NCI-H2081 treated with DMSO at 0.1 percent for 48 hours (cell line): ENCODE measurements at places on chromosomes 13 and 19.

DNA sequence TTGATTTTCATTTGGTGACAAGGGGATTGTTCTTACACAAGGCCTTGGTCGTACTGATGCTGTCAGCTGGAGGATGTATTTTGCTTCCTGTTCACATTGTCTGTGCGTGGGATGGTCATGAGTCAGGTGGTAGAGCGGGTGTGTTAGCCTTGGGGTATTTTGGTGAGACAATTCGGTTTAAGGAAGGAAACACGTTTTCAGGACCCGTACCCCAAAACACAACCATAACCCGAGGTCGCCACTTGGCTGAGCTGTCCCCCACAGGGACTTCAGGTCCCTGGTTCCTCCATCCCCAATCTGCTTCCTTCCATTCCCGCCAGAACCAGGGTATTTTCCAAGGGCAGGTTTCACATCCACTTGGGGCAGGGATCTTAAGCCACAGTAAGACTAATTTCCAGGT, 15.0 kb downstream of the MYO9B start:
- DNase-seq, result no peak

- DNase-seq, result no peak
Observed at GRCh38 chr19:12199757-12200419, 37.0 kb downstream of the ZNF136 start.

- DNase-seq, result no peak
Observed at GRCh38 chr19:8938576-8938975, 71.6 kb downstream of the MUC16 start.

DNA sequence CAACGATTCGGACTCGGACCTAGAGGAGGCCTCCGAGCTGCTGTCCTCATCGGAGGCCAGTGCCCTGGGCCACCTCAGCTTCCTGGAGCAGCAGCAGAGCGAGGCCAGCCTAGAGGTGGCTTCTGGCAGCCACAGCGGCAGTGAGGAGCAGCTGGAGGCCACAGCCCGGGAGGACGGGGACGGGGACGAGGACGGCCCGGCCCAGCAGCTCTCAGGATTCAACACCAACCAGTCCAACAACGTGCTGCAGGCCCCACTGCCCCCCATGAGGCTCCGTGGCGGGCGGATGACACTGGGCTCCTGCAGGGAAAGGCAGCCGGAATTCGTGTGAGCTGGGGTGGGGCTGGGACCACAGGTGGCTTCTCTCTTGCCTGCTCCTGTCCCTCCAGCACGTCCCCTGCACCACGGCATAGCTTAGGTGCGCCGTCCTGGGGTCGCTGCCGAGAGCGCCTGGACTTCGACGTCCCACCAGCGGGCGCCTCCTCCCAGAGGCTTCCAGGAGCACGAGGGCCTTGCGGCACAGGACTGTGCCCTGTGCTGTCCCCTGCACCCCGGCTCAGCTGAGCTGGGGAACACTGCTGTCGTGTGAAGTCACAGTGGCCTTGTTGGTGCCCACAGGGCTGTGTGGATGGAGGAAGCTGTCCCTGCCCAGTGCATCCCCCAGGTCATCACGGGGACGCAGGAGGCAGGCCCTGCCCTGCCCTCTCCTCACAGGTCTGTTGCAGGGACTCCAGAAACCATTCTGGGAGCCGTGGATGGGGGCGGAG, 9.3 kb downstream of the POLR2E start:
- no peak for DNase-seq

GRCh38 chr19:13699786-13700185, 64.5 kb upstream of the MRI1 start:
- DNase-seq, result no peak

DNA sequence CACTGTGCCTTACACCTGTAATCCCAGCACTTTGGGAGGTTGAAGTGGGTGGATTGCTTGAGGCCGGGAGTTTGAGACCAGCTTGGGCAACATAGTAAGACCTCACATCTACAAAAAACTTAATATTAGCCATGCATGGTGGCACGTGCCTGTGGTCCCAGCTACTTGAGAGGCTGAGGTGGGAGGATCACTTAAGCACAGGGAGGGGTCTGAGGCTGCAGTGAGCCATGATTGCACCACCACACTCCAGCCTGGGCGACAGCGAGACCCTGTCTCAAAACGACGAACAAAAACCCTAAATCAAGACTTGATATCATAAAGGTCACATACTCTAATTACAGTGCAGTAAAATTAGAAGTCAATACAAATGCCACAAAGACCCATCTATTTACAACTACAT, 17.4 kb downstream of the SLC7A9 start:
- DNase-seq, result no peak

DNA sequence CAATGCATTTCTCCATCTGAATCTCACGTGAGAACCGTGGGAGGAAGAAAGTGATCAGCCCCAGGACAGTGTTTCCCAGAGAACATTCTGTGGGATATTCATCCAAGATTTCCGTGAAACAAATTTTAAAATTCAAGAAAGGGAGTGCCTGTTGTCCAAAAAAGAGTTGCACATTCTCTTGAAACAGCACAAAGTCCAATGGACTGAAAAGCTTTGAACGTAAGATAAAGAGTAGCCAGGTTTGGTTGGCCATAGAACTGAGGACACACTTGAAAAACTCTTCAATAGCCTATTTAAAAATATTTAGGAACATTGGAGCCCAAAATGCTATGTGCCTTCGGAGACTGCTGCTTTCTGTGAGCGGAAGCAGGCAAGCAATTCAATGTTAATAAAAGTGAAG, 353.9 kb downstream of the MYO16 start:
- no peak for DNase-seq

- no peak for DNase-seq
Observed at GRCh38 chr13:106942563-106942962, 374.6 kb upstream of the ARGLU1 start.

GRCh38 chr19:29889702-29890101, 52.3 kb upstream of the URI1 start:
- DNase-seq, result no peak

- DNase-seq, result no peak
Observed at GRCh38 chr13:47829690-47830089, 171.4 kb downstream of the SUCLA2 start.

DNA sequence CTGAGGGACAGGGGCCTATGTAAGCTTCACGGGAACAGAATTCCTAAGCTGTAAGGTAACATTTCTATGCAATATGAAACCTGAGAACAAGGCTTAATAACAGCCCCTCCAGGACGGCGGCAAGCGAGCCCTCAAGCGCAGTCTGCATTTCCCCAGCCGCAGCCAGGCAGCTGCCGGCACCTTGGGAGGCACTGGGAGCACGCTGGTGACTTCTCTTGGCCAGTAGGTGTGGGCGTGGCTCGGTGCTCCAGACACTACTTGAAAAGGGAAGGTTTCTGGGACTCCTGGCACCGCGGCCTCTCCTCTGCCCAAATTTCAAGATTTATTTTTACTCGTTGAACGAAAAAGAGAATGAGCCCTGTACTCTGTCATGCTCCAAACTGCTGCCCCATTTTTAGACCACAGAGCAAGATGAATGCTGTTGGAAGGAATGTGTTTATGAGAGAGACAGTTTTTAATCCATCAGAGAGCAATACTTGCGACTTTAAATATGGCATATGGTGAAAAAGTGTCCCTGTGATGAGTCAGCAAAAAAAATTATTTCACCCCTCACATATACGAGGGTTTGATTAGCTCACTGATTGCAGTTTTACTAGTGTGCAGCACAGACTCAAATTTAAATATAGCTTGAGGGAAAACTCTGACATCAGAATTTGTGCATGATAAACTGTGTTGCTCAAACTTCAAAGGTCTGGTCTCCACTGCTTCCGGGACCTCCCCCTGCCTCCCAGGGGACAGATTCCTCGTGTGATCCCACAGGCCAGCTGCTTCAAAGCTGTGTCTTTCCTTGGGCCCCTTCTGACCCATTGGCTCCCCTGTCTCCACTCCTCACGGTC, 81.2 kb downstream of the COL4A2 start:
- DNase-seq, result no peak

GRCh38 chr13:63086286-63086685, 1670.6 kb upstream of the PCDH20 start:
- no peak for DNase-seq

GRCh38 chr19:52689843-52690368, 44.9 kb downstream of the ZNF611 start:
- DNase-seq, result no peak

- no peak for DNase-seq
Observed at GRCh38 chr13:33125821-33126570, 109.8 kb downstream of the KL start.

- DNase-seq, result no peak
Observed at GRCh38 chr19:4446704-4447200, 10.8 kb downstream of the UBXN6 start.

DNA sequence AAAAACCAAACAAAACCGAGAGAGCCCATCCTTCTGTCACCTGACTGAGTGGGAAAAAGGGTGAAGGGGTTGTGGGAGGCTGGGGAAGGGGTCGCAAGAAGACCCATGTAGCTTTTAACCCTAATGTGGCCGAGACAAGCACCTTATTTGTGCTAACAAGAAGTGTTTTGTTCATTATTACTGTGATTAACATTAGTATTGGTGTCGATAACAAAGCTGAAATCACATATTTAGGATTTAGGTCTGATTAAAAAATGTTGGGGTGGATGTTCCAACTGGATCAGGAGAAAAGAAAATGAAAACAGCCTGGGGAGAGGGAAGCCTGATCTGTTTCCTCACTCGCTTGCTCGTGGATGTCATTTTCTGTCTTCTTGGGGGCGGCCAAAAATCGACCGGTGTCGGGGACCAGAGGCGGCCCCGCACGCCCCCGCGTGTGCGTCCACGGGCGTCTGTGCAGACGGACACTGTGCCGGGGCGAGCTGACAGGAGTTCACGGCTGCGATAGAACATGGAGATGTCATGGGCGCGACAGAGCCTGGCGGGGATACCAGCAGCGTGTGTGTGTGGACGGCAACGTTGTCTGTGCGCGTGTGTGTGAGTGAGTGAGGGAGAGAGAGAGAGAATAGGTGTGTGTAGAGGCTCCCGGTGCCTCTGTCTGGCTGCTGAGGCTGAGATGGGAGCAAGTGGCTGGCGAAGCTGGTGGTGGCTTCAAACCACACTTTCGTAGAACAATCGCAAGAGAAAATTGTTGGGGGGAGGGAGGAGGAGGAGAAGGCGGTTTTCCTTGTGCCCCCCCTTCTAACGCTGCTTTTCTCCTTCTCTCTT, 29.1 kb downstream of the NFIX start:
- no peak for DNase-seq

- DNase-seq, result no peak
Observed at GRCh38 chr13:75359266-75359665, 122.7 kb downstream of the TBC1D4 start.

GRCh38 chr19:49193822-49194394, 36.3 kb downstream of the TRPM4 start:
- DNase-seq, result no peak

- no peak for DNase-seq
Observed at GRCh38 chr19:33289261-33289660, 13.1 kb downstream of the CEBPA start.

GRCh38 chr19:804419-805165, 7.3 kb downstream of the PTBP1 start:
- no peak for DNase-seq

GRCh38 chr13:84668637-84669036, 786.4 kb upstream of the SLITRK1 start:
- no peak for DNase-seq

DNA sequence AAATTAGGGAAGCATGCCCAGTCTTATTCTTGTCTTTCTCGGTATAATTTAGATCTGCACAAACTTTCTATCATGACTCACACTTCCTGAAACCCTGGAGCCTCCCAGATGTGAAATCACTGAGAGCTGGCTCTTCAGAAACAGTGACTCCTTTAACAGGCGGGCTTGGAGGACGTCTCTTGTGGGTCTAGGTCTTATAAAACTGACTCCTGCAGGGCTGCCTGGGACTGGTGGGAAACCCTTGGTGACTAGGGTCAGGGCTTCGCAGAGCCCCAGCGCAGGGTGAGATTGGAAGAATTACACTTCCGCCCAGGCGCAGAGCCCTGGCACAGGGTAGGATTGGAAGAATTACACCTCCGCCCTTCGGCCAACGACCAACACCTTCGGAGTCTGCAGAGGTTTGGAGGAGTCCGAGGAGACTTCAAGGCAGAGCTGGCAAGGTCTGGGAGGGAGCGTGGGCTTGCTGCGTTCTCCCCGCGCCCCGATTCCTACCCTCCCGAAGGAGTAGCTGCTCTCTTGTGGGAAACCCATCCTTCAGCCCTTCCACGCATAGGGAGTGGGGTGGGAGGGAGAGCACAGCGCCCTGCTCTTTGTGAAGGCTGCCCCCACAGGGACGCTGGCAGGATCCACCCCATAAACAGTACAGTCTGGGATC, 43.4 kb upstream of the MAP3K10 start:
- no peak for DNase-seq

GRCh38 chr13:26457212-26457611, 100.3 kb upstream of the WASF3 start:
- no peak for DNase-seq

- DNase-seq, result no peak
Observed at GRCh38 chr19:51131780-51132680, 7.3 kb downstream of the SIGLEC9 start.

DNA sequence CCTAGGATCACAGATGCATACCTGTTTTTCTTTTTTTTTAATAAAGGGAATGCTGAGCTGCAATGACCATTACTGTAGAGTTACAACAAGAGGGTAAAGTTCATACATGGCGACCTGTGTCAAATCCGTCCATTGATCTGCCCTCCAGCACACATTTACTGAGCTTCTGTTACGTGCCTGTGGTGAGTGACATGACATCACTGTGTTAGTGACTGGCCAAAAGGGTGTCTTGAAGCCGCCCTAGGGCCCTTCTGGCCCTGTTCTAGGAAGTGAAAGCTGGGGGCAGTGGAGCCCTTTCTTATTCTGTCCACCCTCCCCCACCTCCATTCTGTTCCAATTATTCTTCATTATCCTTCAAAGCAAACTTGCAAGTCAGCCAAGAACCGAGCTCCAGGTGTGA, 66.3 kb downstream of the ZIC5 start:
- no peak for DNase-seq

- no peak for DNase-seq
Observed at GRCh38 chr13:59247171-59247570, 916.6 kb downstream of the DIAPH3 start.

- no peak for DNase-seq
Observed at GRCh38 chr13:92838786-92839185, 387.8 kb upstream of the GPC6 start.

DNA sequence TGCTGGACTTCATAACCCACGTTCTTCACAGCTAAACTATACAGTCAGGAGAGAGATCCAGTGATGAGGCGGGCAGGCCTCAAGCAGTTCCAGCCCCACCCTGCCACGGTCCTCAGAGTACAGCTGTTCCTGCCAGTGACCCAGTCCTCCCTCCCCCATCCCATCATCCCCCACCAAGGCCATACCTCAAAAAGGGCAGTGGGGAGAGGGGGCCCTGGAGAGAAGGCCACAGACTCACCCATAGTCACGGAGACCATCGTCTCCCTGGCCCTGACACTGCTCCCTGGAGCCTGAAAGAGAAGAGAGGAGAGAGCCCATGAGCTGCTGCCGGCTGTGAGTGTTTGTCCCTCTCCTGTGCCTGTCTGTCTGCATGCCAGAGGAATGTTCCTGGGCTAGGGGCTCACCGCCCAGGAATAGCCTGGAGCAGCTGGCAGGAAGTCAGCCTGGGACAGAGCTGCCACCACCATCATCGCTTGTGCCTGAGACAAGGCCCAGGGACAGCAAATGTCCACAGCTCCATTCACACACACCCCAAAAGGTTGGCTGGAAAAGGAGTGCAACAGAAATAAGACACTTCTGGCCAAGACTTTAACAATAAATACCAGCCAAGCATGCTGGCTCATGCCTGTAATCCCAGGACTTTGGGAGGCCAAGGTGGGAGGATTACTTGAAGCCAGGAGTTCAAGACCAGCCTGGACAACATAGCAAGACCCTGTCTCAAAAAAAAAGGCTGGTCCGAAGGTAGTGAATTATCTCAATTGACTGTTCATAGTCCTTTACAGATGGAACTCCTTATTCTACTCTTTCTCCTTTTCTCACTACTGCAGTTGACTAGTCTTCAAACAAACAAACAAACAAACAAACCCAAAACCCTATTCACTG, 6.4 kb downstream of the C19orf47 start:
- DNase-seq, result no peak
